ENCODE measurements at places on chromosomes 6 and 20. TPM values are rescaled to one million over a fixed set of nuclear protein-coding genes. Genes with fewer than 3 reads are reported as not detected.

The DAAM2 gene
- total RNA-seq: 3.1 TPM

DNA sequence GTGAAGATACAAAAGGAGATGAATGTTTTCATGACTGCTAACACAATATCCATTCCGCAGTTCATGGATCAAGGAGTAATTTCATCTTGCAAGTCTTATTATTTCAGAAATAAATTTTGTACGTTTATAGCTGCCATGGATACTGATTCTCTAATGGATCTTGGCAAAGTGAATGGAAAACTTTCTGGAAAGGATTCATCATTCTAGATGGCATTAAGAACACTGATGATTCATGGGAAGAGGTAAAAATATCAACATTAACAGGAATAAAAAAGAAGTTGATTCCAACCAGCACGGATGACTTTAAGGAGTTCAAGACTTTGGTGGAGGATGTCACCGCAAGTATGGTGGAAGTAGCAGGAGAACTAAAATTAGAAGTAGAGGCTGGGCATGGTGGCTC lies 2.8 kb downstream of the HUS1B start:
- DNase-seq: no peak

The TMEM63B gene
- 74.0 TPM for total RNA-seq

GRCh38 chr20:39259010-39259803 lies 297.1 kb downstream of the DHX35 start:
- DNase-seq: no peak

The TTK gene
- 51.0 TPM for total RNA-seq

The DUSP15 gene
- 2.0 TPM for total RNA-seq
